ENCODE measurements at places on chromosomes 2 and 18.

GRCh38 chr2:207088276-207088675, 77.5 kb downstream of the KLF7 start:
- no peak for DNase-seq

DNA sequence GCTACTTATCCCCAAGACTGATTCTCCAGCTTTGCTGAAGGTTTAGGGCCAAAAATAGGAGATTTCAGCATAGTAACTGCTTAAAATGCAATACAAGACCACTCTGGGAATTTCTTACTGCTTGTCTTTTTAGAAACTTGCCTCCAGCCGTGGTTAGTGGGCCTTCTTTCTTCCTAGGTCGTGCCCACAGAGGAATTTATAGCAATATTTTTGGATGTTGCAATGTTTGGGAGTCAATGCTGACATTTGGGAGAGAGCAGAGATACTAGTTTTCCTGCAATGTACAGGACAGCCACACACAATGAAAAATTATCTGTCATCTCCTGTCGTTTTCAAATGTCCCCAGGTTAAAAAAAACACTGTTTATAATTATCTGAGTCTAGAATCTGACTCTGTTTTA, 25.6 kb upstream of the CERS6 start:
- DNase-seq, result no peak

DNA sequence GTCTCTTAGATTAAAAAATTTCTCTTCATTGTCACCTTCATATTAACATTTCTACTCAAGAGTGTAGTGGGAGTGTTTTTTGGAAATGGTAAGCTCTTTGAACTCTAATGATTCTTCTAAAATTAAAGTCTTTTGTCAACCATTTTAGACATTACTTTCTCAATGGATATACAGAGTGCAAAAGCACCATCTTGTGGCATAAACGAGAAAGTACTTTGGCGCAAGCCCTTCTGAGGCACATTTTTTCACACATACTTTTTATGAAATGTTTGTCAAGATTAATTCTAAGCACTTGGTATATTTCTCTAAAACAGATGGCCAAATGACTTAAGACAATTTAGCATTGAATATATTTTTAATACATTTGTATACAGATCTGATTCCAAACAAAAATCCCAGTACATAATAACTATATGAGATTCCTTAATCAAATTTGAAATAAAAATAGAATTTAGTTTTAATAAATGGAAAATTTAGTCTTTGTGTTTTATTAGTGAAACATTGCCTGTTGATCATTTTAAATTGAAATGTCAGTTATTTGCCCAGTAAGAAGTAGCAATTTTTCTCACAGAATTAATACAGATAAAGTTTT, 63.3 kb upstream of the GALNT5 start:
- no peak for DNase-seq

GRCh38 chr2:23513245-23513871, 128.4 kb downstream of the KLHL29 start:
- no peak for DNase-seq

DNA sequence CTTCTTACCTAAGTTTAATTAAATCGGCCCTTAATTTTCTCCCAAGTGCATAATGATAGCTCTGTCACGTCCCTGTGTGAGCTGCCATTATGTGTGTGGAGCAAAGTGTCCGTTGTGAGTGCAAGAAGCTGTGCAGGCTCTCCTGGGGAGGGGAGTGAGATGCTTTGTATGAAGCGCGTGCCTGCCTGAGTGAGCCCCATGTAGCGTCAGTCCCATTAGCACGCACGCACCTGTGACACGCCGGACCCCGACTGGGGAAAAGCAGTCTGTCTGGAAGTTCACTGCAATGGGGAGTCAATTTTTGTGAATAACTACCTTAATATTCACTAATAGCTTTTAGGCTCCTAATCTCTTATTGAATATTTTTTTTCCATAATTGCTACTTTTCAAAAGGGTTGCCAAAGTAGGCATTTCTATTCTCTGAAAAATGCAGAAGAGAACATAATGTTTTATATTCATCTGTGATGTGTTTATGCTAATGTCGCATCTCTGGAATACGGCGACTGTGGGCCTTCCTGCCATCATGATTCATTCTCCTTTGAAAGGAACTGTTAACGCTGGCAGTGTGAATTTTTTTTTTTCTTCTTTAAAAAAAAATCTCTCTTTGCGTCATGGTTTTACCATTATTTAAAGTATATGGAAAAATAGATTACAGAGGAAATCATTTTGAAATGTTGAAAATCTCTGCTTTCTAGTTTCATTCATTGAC, 157.7 kb downstream of the COL4A4 start:
- no peak for DNase-seq

- no peak for DNase-seq
These were observed 13.9 kb upstream of the ST8SIA5 start for GRCh38 chr18:46770708-46771107.

GRCh38 chr18:45666520-45666919, 51.2 kb downstream of the SLC14A2 start:
- no peak for DNase-seq

- no peak for DNase-seq
These were observed 19.3 kb downstream of the GPD2 start for GRCh38 chr2:156455361-156455975.

DNA sequence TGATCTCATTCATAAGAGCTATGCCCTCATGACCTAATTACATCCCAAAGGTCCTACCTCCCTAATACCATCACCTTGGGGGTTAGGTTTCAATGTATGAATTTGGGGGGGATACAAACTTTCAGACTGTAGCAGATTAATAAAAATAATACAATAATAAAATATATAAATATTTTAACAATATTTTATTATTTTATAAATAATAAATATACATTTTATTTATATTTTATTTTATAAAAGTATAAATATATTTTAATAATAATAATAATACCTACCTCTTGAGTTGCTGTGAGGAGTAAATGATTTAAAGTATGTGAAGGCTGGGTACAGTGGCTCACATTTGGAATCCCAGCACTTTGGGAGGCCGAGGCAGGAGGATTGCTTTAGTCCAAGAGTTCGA, 8.1 kb upstream of the SLC16A14 start:
- DNase-seq, result no peak

DNA sequence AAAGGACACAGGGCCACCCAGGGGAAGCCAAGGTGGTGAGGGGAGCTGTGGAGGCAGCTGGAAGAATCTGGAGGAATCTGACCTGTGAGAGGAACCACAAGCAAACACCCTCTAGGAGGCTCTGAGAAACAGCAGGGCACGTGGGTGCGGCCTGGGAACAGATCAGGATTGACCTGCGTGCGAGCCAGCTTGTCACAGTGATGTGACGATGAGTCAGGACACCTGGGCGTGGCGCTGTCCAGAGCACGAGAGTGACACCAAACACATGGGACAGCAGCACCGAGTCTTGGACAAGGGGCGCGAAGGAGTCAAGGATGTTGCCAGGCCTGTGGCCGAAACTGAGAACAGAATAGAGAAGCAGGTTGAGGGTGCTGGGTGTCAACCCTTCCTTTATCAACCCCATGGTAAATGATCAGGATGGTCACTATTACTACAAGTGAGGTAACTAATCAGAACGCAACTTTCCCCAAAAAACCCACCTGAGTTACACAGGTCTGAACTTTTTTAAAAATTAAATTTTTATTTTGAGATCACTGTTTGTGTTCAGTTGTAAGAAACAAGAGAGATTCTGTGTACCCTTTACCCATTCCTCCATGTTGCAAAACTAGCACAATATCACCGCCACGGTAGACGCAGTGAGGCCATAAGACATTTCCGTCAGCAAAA, 637 bp upstream of the SFT2D3 start:
- DNase-seq, result peak; percentile 56

DNA sequence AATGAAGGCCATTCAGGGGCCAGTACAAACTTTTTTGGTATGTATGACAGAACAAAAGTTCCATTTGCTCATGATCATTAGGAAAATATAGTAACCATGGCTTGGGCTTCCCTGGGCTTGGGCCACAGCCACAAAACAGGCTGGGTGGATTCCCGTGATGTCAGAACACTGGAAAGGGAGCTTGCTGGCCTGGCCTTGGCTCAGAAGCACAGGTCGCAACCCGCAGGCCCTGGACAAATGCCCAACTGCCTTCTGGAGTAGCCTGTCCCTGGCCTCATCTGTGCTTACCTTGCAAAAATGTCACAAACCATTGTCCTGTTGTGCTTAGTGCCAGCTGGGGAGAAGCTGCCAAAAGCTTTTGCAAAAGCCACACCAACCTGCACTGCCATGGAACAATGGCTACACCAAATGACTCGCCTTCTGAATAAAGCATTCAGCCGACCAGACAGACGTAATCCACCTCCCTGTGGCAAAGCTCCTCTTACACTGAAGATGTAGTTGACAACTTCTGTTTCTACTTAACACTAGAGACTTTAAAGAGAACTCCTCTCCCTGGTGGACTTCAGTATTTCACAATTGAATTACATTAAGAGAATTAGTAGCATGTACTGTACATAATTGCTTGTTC, 125.5 kb downstream of the ANKRD44 start:
- peak; percentile 46 for DNase-seq

DNA sequence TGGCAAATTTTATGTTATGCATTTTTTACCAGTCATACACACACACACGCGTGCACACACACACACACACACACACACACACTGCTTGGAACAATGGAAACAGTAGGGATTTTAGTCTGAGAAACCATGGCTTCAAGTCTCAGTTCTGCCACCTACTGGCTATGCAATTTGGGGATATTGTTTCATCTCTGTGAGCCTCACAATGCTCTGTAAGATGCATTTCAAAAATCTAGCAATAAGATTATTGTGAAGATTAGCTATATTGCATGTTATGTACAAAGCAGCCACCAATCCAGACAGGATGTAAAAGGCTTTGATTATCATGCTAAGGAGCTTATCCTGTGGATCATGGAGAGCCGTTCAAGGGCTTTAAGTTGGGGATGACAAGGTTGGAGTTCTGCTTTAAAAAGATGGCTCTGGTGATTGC, 401.4 kb downstream of the NBAS start:
- DNase-seq, result no peak

- no peak for DNase-seq
These were observed 219.6 kb upstream of the NETO1 start for GRCh38 chr18:73087282-73087977.

GRCh38 chr2:609449-609848, 67.8 kb downstream of the TMEM18 start:
- no peak for DNase-seq

GRCh38 chr2:41393621-41394020, 654.2 kb upstream of the PKDCC start:
- no peak for DNase-seq

DNA sequence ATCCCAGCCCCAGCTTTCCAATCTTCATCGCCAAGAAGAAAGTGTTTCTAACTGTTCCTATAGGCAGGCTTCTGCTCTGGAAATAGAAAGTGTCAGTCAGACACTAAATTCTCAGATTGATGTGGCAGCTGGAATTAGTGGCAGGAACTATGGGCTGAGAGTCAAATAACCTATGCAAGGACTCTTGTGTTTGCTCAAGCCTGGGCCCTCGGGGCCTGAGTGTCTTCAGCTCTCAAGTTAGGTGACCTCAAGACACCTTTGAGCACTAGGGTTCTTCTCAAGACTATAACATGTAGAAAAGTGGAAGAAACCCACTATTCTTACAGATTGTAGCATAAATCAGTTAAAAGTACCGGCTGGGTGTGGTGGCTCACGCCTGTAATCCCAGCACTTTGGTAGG, 694.5 kb downstream of the RNF144A start:
- no peak for DNase-seq

- no peak for DNase-seq
These were observed 406.3 kb downstream of the CDH7 start for GRCh38 chr18:66156946-66157687.

DNA sequence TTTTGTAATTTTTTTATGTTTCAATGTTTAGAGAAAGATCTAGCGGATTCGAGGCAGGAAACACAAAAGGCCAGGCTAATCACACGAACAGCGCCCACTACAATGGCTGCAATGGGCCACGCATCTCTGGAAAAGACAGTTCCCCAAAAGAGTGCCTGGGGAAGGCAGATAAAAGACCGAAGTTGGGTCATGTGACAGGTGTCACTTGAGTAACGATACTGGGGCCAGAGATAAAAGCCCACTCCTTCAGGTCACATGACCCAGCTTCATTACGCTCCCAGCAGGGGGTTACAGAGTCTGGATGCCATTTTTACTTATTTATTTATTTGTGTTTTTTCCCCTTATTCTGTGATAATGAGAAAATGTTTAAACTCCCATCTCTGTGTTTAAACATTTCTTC, 95.4 kb downstream of the CDK15 start:
- peak; percentile 70 for DNase-seq

- no peak for DNase-seq
These were observed 155.2 kb upstream of the COL3A1 start for GRCh38 chr2:188819011-188819410.

GRCh38 chr2:54212456-54212855, 43.6 kb downstream of the TSPYL6 start:
- no peak for DNase-seq

DNA sequence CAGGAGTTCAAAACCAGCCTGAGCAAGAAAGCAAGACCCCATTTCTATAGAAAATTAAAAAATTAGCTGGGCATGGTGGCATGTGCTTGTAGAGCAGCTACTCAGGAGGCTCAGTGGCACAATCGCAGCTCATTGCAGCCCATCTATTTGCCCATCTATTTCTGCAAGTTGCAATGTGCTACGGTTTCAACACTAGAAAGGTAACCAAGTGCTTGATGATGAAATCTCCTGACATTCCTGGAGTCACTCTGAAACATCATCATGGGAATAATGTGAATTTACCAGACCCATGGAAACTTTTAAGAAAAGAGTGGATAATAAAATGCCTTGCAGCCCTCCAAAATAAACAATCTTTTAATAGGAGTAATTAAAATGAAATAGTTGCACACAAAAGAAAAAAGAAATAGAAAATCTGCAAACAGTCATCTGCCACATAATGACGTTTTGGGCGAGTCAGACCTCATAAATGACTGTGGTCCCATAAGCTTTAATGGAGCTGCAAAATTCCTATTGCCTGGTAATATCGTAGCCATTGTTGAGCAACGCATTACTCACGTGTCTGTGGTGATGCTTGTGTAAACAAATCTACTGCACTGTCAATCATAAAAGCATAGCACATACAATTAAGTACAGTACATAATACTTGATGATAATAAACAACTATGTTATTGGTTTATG, 46.6 kb upstream of the AMMECR1L start:
- no peak for DNase-seq

DNA sequence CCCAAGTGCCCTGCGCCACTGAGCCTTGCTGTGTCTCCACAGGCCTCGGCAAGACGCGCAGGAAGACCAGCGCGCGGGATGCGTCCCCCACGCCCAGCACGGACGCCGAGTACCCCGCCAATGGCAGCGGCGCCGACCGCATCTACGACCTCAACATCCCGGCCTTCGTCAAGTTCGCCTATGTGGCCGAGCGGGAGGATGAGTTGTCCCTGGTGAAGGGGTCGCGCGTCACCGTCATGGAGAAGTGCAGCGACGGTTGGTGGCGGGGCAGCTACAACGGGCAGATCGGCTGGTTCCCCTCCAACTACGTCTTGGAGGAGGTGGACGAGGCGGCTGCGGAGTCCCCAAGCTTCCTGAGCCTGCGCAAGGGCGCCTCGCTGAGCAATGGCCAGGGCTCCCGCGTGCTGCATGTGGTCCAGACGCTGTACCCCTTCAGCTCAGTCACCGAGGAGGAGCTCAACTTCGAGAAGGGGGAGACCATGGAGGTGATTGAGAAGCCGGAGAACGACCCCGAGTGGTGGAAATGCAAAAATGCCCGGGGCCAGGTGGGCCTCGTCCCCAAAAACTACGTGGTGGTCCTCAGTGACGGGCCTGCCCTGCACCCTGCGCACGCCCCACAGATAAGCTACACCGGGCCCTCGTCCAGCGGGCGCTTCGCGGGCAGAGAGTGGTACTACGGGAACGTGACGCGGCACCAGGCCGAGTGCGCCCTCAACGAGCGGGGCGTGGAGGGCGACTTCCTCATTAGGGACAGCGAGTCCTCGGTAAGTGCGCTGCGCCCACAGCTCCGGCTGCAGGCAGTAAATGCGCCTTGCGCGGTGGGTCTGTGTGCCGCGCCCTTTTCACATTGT, 136.8 kb downstream of the NCK2 start:
- no peak for DNase-seq

All from liver (tissue), 10 donors.